Endothelial cell (in vitro differentiated cells): ENCODE measurements at places on chromosomes 4 and X.

DNA sequence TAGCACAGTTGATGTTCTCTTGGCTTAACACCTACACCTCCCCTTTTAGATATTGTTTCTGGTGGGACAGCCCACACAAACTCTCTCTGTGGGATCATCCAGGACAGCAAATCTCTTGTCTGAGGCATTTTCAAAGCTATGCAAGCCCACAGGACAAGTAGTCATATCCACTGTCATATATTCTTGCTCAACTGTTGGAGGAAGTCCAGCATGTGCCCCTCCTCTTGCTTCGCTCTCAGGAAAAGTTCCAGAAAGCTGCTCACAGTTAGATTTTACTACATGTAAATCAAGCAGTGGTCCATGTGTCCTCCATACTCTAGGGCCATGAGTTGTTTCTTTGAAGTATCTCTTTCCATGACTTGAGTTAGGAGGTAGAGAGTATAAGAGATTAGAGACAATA is 260.7 kb downstream of the INPP4B start:
- no peak for DNase-seq

GRCh38 chrX:11899091-11899490 is 141.1 kb downstream of the MSL3 start:
- no peak for DNase-seq

GRCh38 chr4:82721819-82722423 is 76.7 kb downstream of the SCD5 start:
- no peak for DNase-seq

- no peak for DNase-seq
These were observed 460.3 kb downstream of the GPAT3 start for GRCh38 chr4:83996254-83996653.

DNA sequence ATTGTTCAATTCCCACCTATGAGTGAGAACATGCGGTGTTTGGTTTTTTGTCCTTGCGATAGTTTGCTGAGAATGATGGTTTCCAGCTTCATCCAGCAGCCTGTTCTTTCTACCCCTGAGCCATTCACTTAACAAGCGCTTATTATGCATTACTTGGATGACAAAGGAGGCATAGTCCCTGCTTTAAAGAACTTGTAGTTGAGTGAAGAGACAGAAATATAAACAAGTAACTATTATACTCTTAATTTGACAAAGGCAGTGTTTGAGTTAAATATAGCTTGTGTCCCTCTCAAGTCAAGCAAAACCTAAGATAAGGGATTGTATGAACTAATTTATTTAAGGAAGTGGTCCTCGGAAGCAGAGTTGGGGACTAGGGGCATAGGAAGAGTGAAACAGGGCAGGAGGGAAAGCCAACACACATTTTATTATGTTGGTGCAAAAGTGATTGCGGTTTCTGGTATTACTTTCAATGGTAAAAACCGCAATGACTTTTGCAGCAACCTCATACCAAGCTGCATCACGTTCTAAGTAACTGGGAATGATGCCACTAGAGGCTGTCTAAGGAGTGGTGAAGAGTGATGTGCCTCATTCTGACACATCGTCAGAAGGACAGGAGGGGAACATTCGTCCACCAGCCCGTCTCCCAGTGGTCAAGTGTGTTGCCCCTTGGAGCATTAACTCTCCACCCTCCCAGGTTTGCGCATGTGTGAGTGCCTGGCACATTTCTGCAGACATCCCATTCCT is 41.8 kb downstream of the QDPR start:
- no peak for DNase-seq

DNA sequence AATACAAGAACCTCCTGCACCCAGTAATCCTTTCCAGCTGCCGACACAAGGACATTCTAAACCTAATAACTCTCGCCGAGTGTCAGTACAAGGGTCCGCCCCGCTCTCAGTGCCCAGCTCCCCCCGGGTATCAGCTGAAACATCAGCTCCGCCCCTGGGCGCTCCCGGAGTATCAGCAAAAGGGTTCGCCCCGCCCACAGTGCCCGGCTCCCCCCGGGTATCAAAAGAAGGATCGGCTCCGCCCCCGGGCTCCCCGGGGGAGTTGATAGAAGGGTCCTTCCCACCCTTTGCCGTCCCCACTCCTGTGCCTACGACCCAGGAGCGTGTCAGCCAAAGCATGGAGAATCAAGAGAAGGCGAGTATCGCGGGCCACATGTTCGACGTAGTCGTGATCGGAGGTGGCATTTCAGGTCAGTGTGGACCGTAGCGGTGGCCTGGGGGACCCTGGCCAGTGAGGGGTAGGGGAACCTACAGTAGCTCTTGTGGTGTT is at the start of gene MAOA:
Gene MAOA (plus strand): TSS at position 295 of the 490 bp plus-strand sequence. CDS start 43 bp downstream, at position 338.
- peak; percentile 12 for DNase-seq

DNA sequence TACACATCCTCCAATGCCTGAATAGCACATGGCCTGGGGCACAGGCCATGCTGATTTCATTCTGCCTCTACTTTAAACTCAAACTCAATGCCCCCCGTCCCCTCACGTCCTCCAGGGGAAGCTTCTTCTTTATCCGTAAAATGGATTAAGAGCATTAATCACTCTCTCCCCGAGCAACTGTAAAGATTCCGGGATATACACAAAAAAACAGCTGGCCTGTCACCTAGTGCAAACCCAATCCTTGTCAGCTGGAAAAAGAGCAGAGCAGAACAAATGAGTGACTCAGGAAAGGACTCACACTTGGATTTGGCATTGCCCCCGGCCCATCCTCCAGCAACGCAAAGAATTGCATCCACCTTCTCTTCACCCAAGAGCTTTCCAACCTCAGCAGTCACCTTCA is 7.8 kb downstream of the QDPR start:
- DNase-seq, result no peak

DNA sequence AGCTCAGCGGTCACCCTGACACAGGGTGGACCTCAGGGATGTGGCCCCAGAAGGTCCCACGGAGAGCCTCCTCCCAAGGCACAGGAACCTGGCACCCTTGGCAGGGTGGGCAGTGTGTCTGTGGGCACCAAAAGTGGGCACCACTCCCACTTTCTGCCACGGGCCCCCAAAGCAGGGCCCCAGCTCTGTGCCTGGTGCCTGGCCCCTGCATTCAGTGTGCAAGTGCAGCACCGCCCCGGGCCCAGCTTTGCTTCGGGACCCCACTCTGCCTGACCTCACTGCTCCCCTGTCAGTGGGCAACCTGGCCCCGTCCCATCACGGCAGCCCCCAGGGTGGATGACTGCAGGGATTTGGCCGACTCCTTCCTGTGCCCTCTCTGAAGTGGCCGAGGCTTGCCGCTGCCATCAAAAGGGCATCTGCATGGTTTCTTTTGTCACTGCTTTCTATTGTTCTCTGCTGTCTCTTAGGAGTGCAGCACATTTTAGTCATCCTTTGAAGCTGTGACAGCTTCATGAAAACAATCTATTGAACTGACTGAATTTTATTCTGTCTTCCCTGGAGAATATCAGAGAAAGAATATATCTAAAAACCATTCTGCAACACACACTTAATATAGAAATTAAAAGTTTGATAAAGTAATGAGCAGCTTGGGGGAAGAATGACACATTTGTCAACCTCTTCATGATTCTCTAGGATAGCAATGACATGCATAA is 302.4 kb downstream of the FAM47B start:
- no peak for DNase-seq

GRCh38 chr4:159239629-159240028 is 136.8 kb downstream of the RAPGEF2 start:
- no peak for DNase-seq

DNA sequence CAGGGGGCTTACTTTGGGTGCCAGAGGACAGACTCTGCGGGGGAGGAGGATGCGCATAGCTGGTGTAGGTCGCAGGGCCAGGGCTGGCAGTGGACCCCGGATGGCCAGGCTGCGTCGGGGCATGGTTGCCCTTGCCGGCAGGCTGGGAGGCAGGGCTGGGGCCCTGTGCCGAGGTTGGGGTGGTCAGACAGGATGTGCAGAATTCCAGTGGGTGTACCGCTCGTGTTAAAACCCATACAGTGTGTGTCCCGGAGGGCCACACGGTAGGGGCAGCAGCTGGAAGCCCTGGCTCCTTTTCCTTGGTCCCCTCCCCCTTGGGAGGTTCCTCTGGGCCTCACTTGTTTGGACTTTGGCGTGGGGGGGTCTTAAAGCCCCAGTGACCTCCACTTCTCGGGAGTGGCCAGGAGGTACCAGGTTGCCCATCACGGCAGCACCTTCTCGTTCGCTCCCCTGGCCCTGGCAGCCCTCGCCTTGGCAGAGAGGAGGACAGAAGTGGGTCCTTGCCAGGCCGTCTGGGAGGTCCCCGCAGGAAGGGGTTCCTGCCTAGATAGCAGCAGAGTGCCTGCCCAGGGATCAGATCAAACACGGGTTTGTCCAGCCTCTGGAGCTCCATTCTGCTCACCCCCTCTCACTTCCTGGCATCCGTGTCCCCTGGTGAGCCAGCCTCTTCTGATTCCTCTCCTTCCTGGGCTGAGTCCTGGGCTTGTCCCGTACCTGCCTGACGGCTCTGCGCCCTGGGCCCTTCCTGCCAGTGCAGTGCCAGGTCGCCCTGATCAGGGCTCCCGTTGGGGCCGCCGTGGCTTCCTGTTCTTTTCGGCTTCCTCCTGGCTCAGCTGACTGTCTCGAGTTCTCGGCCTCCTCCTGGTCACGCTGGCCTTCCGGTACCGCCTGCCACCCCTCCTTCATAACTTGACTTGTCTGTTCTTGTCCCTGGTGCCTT is 56.7 kb upstream of the HGFAC start:
- no peak for DNase-seq
